Cortex of kidney (tissue), 1 donor: ENCODE measurements at places on chromosomes 3 and 15.

- no peak for DNase-seq
These were observed 157.4 kb upstream of the GMNC start for GRCh38 chr3:191019855-191020254.

- DNase-seq, result no peak
These were observed 428 bp downstream of the LYSMD4 start for GRCh38 chr15:99732751-99733267.

GRCh38 chr15:74208901-74209559, 6.4 kb upstream of the STRA6 start:
- no peak for DNase-seq

GRCh38 chr15:95162531-95162930, 931.2 kb downstream of the MCTP2 start:
- no peak for DNase-seq

DNA sequence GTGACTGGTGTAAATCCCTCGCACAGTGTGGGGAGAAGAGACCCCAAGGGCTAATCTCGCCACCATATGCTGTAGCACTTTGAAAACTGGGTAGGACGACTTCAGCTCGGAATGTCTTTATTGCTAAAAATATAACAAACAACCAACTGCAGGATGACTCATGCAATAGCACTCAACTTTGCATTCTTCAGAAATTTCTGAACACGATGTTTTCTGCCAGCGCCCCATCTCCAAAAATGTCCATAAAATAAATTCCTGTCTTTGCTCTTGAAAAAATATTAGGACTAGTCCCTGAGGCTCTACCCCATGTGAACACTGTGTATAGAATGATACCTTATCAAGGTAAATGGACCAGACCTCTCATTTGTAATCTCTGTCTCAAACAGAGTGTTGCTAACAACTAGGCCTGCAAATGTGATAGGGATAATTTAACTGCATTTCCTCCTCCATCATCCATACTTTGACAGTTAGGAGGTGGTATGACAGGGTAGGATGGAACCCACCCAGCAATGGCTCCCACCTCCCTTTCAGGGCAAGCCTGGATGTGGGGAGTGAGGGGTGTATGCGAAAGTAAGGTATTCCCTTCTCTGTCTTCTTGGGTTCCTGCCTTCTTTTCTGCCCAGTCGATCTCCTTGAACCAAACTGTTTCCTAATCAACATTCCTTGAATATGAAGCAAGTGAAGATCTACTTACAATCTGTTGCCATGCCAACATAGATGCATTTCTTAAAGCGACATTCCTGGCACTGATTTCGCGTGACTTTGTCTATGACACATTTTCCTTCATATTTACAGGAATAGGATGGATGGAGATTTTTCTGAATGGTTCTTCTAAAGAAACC, 201.1 kb downstream of the NR1D2 start:
- DNase-seq, result no peak

DNA sequence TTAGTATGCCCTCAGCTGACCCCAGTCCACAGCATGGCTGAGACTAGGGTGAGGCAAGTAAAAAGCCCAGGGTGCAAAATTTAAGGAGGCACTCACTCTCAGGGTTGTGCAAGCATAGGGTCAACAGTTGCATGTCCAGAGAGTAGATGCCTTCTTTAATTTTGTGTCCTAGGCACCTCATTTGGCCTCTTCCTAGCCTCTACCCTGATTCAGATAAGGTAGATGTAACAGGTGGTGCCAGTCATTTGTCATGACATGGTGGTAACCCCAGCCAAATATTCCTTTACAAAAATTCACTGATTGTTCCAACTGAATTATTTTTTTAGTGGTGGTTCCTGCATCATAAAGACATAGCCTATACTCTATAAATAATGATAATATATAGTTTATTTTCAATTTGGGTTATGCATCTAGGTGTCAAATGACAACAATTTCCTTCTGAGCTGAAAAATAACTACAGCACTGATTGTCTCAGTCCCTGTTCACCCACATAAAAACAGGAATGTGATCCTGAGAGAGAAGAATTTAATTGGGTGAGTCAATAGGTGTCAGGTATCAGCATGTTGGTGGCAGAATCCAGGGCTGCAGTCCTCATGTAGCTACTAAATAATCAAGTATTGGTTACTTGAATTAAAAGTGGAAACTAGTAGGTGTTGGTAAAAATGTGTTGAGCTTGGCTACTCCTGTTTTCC, 44.2 kb upstream of the TIPARP start:
- no peak for DNase-seq

DNA sequence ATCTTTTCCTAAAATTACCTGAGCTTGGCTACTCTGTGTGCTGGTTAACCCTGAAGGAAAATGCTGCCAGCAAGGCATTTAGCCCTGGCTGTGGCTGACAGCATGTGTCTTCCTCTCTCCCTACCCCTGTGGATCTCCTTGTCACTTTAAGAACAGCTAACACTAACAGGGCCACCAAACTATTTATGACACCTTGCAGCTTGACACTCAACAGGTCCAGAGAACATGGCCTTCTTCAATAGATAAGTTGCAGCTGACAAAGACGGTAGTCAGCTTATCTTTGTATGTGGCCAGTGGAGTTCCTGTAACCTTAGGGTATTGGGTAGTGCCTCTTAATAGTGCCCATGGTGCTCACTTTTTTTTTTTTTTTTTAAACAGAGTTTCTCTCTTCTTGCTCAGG, 32.0 kb upstream of the COPB2 start:
- DNase-seq, result no peak

- no peak for DNase-seq
These were observed 181.6 kb upstream of the RBMS3 start for GRCh38 chr3:29099296-29099695.

- DNase-seq, result no peak
These were observed 4.6 kb upstream of the AMOTL2 start for GRCh38 chr3:134378818-134379217.

DNA sequence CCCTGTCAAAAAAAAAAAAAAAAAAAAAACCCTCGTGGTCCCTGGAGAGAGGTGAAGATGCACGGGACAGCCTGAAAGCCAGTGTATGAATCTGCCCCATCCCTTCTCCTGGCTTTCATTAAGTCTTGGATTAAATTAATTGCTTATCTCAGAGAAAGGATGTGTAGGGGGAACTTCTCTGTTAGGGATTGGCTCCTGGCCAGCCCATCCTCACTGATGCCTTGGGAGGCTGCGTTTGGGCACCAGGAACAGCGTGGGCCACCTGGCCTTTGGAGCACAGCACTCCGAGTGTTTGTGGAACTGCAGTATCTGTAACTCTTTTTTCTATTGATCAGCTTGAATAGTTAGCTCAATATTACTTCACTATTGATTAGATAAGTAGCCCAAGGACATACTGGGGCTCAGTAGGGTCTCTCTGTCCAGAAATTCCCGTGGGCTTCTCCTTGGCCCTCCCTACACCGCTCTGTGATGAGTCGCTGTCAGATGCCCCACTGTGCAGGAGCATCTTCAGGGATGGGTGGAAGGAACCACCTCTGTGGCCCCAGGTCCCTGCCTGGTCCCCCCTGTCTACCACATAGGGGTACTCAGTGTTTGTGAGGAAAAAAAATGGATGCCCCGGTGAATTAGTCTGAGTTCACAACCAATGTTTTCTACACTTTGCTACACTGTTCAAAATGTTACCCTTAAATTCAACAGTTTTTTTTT, 2.0 kb downstream of the PXYLP1 start:
- no peak for DNase-seq

DNA sequence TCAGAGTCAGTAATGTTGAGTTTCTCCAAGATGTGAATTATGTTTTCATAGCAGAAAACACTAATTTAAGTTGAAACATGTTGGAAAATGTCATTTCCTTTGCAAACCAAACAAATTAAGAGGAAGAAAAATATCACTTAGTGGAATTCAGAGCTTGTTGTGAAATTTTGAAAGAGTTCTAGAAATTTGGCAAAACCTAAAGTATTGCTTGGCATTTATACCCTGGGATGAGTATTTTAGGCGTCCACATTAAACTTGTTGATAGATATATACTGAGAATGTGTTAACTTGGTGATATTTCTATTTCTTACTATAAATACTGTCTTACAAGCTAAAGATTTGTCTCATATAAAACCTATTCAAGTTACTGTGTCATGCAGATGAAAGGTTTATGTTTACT, 335.2 kb downstream of the NSUN3 start:
- no peak for DNase-seq

GRCh38 chr3:48695393-48695753, 9.7 kb upstream of the NCKIPSD start:
- DNase-seq, result no peak

- DNase-seq, result no peak
These were observed 170.8 kb downstream of the PEX5L start for GRCh38 chr3:179865861-179866505.

DNA sequence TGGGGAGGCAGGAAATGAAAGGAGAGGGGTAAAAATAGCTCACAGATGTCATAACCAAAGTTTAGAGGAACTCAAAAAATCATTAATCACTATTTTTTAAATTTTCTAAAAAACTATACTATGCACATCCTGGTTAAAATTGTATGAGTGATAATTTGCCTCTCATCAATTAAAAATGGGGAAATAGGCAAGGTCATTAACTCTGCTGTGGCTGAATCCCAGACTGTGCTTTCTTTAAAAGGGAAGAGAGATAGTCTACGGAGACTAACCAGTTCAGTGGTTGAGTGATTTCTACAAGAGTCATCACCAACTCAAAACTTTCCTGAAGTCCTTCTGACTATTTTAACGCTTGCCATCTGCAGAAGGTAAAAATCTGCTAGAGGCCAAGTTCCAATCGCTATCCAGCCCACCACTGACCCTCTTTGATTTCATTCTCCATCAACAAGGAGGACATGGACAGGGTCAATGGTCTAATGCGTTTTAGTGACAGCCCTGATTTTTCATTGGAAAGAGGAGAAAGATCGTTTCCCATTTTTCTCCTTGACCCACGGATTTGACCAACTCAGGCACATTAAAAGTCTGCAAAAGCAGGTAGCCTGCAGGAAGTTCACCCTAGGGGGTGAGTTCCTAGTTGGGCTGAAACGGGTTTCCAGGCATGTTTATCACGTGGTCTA, 850 bp downstream of the SUCLG2 start:
- DNase-seq, result no peak

DNA sequence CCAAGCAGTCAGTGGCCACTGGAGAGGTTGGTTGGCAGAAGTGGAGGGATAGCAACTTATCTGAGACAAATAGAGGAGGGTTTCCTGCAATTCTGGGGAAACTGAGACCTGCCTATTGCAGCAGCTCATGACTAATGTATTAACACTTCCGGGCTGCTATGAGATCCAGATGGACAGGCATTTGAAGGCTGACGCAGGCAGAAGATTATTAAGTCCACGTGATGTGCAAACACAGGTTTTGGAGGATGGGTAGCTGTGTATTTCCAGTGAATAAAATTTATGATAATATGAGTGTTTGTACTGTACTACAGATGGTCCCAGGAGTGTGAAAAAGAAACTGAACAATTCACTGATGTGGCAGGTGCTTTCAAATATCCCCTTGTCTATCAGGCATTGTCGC, 28.5 kb upstream of the CFAP161 start:
- no peak for DNase-seq

GRCh38 chr15:57541805-57542504, 49.7 kb upstream of the MYZAP start:
- DNase-seq, result no peak

GRCh38 chr3:173003471-173003870, 137.6 kb downstream of the SPATA16 start:
- no peak for DNase-seq

GRCh38 chr3:67458408-67458807, 196.0 kb downstream of the SUCLG2 start:
- no peak for DNase-seq
